ENCODE measurements at places on chromosomes 6 and 20.

GRCh38 chr6:39850736-39851297 lies 58.6 kb downstream of the DAAM2 start:
- no peak for DNase-seq

- no peak for DNase-seq
Measured at GRCh38 chr6:131654326-131654725, 17.2 kb downstream of the ENPP3 start.

DNA sequence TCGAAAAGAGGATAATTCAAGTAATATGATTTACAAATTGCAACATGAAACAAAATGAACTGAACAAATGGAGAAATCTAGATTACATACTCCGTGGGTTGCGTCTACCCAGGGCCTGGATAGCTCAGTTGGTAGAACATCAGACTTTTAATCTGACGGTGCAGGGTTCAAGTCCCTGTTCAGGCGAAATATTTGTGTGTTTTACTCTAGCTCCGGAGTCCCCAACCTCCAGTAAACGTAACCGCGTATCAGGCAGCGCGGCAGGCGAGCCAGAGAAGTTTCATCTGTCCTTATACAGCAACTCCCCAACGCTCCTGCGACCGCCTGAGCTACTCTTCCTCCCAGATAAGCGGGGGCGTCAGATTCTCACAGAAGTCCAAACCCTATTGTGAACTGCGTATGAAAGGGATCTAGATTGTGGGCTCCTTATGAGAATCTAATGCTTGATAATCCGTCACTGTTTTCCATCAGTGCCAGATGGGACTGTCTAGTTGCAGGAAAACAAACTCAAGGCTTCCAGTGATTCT lies 176.1 kb downstream of the TRIM27 start:
- no peak for DNase-seq

DNA sequence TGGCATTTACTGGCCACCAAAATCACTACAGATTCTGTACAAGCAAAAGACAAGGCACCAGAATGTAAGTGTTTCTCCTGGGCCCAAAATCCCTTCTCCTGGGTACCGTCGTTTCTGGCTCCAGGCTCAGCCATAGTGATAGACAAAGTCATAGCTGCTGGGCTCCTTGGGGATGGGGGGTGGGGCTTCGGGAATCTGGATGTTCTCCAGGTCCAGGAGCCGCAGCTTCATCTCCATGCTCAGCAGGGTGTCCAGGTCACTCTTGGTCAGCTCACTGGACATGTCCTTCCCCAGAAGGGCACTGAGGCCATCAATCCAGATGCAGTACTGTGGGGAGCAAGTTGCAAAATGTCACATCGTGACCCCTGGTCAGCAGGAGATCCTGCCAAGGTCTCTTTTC lies 39.2 kb downstream of the ELMO2 start:
- DNase-seq: no peak

- DNase-seq: no peak
Measured at GRCh38 chr6:11700118-11700718, 78.4 kb downstream of the ADTRP start.

- DNase-seq: no peak
Measured at GRCh38 chr6:1131285-1132079, 180.4 kb upstream of the FOXQ1 start.
